ENCODE measurements at places on chromosomes 12 and 14.

GRCh38 chr12:123388951-123389559 is 5.1 kb downstream of the KMT5A start:
- no peak for DNase-seq

DNA sequence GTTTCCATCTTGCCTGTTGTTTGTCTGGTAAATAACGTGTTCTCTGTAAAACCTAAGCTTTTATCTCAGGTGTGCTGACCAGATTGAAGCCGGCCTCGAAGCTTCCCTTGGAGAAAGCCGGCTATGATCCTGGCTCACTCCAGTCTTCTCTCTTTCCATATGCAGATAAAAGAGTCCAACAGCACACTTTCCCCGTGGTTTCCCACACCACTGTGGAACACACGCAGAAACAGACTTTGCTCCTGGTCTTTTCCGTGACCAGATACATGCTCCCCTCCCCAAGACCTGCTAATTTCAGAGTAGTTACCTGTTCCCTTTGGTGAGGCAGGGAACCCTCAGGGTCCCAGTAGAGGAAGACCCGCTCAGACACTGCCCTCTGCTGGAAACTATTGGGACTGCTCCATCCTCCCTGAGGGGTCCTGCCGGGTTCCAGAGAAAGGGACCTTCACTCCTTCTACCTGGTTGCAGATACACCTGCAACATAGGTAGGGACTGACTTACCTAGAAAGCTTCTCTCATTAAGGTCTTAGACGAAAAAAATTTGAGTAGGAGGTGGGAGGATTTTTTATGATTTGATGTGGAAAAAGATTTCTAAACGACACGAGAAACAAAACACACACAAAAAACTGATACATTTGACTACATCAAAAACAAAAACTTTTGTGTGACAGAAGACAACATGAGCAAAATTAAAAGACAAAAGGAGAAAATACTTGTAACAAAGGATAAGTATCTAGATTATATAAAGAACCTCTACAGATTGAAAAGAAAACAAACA is 415.4 kb upstream of the CCDC196 start:
- peak; percentile 60 for DNase-seq

- no peak for DNase-seq
Measured at GRCh38 chr12:1744932-1745331, 54.1 kb downstream of the ADIPOR2 start.

- DNase-seq = no peak
Measured at GRCh38 chr12:94245631-94246383, 97.4 kb downstream of the PLXNC1 start.

DNA sequence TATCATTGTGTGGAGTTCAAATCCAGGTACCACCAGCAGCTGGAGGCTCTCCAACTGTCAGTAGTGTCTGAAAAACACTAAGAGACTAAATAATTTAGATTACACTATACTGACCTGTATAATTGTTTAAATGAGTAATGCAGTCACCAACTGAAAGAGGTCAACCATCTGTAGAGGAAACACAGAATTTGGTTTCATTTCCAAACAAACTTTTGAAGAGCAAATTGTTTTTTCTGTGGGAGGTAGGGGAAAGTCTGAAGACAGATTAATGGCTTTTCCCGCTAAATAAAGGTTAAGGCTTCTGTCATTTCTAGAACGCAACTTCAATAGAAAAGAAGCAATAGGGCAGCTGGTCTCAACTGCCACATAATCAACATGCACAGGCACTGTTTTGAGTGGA is 462.6 kb downstream of the PRKD1 start:
- no peak for DNase-seq

DNA sequence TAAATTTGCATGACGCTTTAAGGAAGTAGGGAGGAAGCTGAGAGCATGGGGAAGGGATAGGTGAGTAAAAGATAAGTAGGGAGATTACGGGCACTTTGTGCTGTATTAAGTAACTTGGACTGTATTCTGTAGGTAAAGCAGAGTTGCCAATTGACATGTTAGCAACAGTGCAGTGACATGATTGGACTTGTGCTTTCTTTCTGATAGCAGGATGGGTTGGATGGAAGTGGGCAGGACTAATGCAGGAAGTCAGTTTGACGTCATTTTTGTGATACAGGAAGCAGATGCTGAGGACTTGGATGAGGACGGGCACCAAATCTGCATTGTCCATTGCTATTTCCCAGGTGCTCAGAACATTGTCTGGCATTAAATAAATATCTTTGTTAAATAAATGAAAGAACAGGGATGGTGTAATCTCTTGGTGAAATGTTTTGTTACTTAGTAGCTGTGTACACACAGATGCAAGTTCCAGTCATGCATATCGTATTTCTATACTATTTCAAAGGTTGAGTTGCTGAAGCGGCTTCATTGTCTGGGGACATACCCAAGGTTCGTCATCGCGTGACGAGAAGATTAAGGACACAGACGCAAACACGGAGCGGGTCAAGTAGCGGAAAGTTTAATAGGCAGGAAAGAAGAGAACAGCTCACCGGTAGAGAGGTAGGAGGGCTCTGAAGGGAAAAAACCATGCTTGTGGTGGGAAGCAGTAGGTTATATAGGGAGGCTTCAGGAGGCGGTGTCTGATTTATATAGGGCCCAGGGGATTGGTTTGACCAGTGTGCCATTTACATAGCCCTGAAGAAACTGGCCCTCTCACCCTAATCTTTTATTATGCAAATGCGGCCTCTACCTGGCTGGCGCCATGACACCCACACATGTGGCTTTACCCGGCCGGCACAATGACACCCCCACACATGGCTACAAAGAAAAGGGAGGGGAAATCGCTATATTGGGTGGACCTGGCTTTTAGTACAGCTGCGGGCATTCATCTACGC is 30.7 kb downstream of the GUCY2C start:
- no peak for DNase-seq

- DNase-seq = no peak
Measured at GRCh38 chr12:120012067-120012621, 23.1 kb downstream of the BICDL1 start.

DNA sequence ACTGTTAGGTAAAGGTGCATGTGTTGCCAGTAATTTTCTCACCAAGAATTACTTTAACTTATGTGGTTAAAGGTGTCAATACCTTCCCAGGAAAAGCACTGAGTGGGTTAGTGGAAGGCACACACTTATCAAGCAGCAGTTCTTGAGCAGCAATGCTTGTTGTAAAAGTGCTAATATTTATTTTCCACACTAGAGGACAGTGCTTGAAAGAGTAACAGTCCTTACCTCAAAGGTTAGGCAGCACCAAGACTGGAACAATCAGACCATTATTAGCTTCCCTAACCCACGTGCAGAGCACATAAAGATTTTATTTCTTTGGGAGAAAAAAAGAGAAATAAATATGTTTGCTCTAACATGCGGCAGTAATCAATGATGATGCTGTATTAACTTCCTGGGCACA is 48.8 kb upstream of the KRR1 start:
- DNase-seq = no peak

DNA sequence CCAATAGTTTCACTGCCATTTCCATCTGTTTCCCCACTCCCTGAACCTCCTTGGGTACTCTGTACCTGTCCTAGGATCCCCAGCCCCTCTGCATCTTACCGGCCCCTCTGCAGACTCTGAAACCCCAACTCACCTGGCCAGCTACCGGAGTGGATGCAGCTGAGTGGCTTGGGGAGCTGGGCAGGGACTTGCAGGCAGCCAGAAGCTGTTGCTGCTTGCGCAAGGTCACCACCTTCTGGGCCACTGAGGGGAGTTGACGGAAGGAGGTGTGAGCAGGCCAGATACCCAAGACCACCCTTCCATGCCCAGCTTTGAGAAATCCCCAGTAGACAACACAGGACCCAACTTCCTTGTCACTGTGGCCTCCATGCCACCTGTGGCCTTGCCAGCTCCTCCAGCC is 6.3 kb downstream of the AGAP2 start:
- no peak for DNase-seq

- DNase-seq = peak; percentile 38
Measured at GRCh38 chr14:99524804-99525698, 43.8 kb downstream of the CCNK start.

DNA sequence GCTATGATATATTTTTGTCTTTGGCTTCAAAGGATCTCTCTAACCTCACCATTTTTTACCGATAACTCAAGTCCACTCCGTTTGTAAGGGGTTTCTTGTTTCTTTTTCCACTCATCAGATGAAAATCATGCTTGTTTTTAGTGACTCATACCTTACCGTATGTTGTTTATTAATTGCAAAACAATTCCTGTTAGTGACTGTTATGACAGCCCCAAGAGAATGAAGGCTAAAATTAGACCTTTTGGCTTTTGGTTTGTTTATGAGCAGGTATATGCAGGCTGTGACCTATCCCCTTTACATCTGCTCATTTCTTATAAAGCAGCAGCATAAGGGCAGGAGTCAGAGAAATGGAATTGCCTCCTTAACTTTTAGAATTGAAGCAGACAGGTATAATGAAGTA is 319.8 kb downstream of the CEP128 start:
- no peak for DNase-seq

- peak; percentile 67 for DNase-seq
Measured at GRCh38 chr14:65753061-65753460, 340.5 kb downstream of the FUT8 start.
